ENCODE measurements at places on chromosomes 3 and 15. TPM values are rescaled to one million over a fixed set of nuclear protein-coding genes. Genes with fewer than 3 reads are reported as not detected.

Gene EOMES
- 0.52 TPM for polyA plus RNA-seq

Gene C3orf22
- not detected for polyA plus RNA-seq

Gene CLRN1
- polyA plus RNA-seq, result not detected

Gene NUDT16
- 6.9 TPM for polyA plus RNA-seq

Gene A4GNT
- polyA plus RNA-seq, result not detected

Gene GATA2
- polyA plus RNA-seq, result not detected
